OCI-M1 (cell line): ENCODE measurements at places on chromosomes 13 and 19.

GRCh38 chr13:44050450-44051063, 170.9 kb downstream of the LACC1 start:
- peak; percentile 65 for DNase-seq

DNA sequence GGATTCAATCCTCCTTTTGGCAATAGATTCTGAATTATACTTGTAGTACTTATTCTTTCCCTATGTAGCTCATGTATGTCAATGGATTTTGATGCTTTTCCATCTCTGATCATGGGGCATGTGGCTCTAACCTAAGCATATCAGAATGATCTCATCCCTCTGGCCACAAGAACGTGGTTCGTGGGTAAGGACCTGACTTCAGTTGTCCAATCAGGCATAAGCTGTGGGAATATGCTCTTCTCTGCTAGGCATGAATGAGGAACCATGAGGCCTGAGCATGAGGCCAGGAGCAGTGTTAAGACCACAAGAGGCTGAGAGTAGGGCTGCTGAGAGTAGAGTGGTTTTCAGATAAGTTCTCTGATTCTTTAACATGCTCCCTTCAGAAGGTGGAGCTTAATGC, 292.4 kb upstream of the TSHZ3 start:
- DNase-seq, result no peak

GRCh38 chr19:40239415-40240226, 13.1 kb upstream of the CCNP start:
- DNase-seq, result no peak

DNA sequence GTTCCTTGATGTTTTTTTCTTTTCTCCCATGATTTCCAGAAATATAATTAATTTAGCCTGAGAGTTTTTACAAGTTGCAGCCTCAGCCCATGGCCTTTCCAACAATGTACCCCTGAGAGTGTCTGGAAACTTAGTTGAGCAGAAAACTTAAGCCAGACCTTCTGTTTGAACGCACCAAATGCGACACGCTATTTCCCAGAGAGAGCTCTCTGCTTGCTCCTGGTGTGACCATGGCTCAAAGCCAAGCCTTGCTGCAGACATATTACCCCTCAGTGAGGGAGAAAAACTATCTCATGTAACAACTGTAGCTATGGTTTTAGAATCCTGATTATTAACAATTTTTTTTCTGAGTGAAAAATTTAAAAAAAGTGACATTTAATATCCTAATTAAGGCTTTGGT, 1204.5 kb upstream of the SLC10A2 start:
- no peak for DNase-seq

- no peak for DNase-seq
Measured at GRCh38 chr19:13484166-13484565, 22.1 kb downstream of the CACNA1A start.

GRCh38 chr13:27921421-27921960, 1.7 kb downstream of the PDX1 start:
- no peak for DNase-seq

DNA sequence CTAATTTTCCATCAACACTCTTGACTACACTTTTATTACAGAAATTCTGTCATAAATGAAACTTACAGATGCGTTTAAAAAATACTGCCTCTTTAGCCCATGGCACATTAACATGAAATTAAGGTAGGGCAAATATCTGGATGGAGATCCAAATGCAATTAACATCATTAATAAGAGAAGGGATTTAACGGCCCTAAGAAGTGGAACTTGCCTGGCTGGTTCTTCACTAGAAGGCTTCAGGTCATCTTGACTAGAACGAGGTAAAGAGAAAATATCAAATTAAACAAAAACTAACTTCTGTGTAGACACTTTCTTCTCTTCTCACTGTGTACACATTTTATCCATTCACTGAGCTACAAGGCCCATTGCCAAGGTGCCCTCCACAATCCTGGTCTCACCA, 1093.4 kb downstream of the EFNB2 start:
- no peak for DNase-seq

DNA sequence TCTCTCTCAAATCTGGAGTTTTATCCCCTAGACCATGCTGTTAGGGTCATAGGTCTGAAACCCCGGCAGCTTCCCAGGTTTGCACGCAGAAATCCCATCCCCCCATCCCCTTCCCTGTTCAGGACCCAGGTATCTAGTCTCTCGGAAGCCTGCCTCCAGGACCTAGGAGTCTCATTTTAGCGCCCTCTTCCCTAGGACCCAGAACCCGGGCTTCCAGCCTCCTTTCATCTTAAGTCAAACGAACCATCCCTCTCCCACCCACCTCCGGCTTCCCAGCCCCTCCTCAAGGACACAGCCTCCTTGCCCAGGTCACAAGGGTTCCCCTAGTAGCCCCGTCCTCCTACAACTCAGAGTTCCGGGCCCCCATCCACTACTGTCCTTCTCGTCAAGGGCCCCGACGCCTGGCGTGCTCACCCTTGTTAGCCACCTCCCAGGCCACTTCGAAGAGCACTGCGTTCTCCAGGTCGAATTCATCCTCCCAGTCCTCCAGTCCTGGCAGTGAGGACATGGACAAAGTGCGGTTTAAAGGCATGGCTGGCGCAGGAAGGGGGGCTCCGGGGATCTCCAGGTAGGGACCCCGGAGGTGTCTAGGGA, 431 bp downstream of the GYS1 start:
- DNase-seq, result peak; percentile 70

GRCh38 chr13:20360835-20361412, 128.8 kb upstream of the GJB6 start:
- no peak for DNase-seq

DNA sequence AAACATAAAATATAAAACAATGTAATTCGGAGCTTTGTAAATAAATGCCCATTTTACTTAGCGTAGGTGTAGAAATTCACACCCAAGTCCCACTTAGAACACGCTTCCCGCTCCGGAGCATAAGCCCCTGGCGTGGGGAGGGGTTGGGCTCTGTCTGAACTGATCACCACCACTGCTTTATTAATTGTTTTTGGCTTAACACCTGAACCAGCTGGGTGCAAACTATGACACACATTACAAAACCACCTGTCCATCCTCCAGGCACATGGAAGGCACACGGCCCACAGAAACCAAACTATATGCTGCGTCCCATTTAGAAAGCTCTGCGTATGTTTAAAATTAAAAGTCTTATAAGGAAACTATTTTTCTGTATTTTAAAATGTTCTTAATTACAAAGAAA, 25.9 kb downstream of the RASA3 start:
- no peak for DNase-seq

DNA sequence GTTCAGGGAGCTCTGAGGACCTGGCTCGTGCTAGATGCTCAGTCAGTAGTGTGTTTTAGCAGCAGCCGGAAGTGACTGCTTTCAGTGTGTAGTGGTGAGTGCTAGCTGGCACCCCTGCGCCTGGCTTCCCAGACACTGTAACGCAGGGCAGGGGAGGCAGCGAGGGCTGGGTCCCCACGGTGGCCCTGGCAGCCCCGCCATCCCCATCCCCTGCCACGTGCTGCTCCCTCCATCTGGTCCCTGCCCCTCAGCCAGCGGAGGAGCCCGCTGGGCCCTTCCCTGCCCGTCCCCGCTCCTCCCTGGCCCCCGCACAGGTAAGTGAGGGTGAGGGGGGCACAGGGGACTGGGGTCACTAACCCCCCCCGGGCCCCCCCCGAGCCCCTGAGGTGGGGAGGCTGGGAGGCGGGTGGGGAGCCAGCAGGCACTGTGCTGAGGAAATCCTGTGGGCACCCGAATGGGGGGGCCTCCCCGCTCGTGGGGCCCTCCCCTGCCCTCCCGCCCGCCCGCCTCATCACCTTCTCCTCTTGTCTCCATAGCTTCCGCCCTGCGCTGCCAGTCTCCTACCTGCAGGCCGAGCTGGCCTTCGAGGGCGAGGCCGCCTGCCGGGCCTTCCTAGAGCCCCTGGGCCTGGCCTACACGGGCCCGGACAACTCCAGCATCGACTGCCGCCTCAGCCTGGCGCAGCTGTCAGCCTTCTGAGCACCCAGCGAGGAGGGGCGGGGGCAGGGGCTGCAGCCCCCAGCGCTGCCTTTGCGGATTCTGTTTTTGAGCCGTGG, 3.2 kb downstream of the LENG9 start:
- DNase-seq, result no peak

DNA sequence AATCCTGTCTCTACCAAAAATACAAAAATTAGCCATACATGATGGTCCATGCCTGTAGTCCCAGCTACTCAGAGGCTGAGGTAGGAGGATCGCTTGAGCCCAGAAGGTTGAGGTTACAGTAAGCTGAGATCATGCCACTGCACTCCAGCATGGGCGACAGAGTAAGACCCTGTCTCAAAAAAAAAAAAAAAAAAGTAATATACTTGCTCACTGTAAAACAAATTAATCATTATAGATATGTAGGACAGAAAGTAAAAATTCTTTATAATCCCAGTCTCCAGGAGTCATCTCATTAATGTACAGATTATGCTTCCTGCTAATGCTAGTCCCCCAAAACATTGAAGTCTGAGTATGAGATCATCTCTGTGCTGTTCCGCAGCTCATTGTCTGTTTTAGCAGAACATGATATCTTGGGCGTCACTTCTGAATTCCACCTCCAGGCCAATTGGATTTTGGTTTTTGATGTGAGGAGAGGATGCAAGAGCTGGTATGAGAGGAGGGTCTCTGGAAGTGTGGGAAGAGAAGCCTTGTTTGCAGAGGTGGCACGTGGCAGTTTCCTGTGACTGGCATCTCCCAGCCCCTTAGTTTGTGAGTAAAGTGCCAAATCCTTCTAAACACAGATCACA, 75.4 kb upstream of the NPAS1 start:
- DNase-seq, result no peak

DNA sequence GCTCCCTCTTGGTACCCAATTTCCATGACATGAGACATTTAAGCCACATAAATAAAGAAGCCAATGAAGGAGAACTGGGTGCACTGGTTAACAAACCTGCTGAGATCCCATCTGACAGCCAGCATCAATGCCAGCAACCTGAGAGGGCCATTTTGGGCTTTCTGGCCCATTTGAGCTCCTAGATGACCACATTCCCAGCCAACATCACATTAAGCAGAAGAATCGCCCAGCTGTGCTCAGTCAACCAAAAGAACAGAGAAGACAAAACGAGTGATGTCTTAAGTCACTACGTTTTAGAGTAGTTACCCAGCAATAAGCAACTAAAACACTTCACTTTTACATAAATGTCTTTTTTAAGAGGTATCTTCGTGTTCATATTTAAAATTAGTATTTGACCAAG, 21.9 kb downstream of the LCP1 start:
- DNase-seq, result no peak

- DNase-seq, result no peak
Measured at GRCh38 chr19:52494518-52494917, 33.0 kb upstream of the ZNF808 start.

DNA sequence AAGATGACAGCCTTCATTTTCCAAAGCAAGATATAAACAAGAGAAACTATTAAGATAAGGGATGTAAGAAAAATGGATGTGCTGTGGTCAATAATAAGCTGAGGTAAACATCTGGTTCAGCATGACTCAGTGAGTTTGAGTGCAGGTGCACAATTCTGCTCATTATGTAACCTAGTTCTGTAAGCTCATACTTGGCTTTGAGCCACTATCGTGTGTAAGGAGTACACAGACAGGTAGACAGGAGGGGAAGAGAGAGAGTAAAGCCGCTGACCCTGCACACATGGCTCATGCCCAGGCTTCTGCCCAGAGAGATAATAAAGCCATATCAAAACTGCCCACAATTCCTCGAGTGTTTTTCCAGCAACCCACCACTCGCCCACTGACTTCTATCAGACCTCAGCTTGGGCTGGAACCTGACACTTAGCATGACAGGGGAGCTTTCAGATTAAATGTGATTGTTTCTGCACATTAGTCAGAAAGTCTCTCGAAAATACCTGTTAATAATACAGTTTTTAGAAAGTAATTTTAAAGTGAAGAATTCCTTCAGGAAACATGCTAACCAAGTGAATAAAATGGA, 51.7 kb downstream of the ZNF91 start:
- DNase-seq, result no peak

GRCh38 chr19:11626252-11626651, 29.0 kb downstream of the ZNF627 start:
- no peak for DNase-seq

DNA sequence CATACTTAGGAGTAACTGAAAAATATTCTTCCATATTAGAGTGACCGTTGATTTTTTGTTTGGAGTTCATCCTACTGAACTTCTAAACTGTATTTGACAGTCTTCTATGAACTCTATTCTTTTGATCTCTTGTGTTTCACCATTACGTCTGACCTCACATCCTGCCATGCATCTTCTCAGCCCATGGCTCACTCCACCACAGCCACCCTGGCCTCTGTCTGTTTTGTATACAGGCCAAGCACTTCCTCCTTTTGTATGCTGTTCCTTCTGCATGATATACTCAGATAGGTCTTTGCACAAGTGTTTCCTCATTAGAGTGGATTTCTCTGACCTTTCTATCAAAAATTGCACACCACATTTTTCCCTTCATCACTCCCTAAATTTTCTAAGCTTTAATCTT, 119.9 kb downstream of the MAB21L1 start:
- peak; percentile 81 for DNase-seq

GRCh38 chr19:38287604-38288003, 16.4 kb upstream of the C19orf33 start:
- DNase-seq, result no peak

DNA sequence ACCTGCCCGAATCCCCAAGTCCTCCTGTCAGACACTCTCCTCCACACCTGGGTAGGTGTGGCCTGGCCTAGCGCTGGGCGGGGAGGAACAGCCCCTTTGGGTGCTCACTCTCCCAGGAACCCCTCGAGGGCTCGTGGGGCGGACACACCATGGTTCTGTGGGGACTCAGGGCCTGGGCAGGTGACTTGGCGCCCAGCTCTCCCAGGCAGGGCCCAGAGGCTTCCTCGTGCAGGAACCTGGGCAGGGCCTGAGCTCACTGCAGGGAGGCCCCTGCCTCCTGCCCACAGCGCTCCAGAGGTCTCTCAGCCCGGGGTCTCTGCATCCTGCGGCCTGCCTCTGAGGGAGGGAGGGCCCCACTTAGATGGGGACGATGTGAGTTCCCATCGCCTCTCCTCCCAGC, 11.9 kb downstream of the LSM4 start:
- no peak for DNase-seq

DNA sequence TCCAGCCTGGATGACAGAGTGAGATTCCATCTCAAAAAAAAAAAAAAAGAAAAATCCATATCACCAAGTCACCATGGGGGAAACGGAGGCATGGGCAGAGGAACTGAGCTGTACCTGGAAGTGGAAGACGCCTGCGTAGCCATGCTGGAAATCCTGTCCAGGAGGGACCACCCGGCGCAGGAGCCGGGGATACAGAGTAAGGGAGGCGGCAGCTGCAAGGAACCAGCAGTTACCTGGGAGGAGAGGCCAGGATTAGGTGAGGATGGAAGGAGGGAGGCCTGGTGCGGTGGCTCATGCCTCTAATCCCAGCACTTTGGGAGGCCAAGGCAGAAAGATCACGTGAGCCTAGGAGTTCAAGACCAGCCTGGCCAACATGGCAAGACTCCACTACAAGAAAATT, 2.0 kb downstream of the CAPN12 start:
- DNase-seq, result no peak

DNA sequence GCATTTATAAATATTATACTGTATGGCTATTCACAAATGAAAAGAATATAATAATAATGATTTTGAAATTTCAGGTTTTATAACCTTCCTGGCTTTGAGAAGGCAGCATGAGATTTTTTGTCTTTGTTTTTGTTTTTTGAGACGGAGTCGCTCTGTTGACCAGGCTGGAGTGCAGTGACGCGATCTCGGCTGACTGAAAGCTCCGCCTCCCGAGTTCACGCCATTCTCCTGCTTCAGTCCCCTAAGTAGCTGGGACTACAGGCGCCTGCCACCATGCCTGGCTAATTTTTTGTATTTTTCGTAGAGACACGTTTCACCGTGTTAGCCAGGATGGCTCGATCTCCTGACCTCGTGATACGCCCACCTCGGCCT, 64.1 kb downstream of the ZNF429 start:
- DNase-seq, result peak; percentile 96
